ENCODE measurements at places on chromosomes 2 and 18.

- DNase-seq, result no peak
These were observed 101.7 kb upstream of the MSH2 start for GRCh38 chr2:47301277-47301618.

GRCh38 chr2:71511776-71512175, 58.4 kb downstream of the DYSF start:
- DNase-seq, result no peak

DNA sequence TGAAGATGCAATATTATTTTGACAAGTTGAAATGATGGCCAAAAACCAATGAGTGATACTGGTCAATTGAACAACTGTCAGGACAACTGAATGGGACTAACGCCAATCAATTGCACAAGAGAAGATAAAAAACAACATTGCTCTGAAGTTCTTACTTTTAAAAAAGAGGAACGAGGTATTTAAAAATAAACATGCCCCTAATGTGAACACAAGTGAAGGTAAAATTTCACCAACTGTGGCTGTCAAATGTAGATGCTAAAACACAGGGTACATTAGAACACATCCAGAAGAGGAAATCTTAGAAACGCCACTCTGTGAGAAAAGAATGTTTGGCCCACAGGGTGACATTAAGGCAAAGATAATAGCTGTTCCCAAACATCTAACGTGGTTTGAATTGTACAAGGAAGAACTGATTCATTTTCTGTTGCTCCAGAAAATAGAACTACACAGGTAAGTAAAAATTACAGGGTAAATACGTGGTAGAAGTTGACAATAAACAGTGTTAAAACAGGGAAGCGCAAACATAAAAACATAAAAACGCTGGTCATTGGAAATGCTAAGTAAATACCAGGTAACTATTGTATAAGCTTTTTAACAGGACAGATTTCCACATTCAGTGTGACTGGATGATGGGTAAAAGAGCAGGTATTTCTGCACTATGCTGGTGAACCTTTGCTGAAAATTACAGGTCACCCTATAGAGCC, 20.3 kb downstream of the LONRF2 start:
- no peak for DNase-seq

- no peak for DNase-seq
These were observed 133.0 kb downstream of the FSHR start for GRCh38 chr2:49021271-49021670.

DNA sequence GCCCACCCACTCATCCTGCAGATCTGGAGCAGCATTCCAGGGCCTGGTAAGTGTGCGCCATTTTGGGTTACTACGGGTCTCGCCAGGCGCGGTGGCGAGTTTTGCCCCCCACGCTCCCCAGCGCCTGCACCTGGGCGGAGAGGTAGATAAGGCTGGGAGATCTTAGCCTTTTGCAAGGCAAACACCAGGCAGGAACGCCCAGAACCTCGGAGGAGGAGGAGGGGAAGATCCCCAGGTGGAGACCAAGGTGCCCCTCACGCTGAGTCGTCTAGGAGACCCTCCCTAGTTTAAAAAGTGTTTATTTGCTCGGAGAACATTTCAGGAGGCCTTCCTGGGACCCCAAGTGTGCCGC, 365 bp upstream of the RAMP1 start:
- no peak for DNase-seq

- DNase-seq, result peak; percentile 12
These were observed 64.0 kb upstream of the ZEB2 start for GRCh38 chr2:144583741-144584453.

GRCh38 chr2:68605939-68606338, 37.4 kb upstream of the PROKR1 start:
- no peak for DNase-seq

DNA sequence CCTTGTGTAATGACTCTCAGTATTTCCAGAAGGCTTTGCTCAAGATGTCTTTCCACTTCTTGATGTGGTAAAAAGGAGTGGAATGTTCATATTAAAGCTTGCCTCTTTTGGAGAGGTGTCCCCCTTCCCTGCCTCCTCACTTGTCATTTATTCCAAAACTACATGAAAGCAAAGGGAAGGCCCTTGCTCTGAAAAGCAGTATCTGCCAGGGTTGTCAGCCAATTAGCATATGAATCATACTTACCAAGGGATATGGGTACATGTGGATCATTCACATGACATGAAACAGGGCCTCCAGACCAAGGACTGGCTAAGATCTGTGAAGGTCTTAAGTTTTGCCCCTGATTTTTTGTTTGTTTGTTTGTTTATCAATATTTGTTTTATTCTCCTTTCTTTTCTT, 31.3 kb downstream of the ANXA4 start:
- no peak for DNase-seq

- no peak for DNase-seq
These were observed 125.9 kb downstream of the MAIP1 start for GRCh38 chr2:200081236-200081635.

DNA sequence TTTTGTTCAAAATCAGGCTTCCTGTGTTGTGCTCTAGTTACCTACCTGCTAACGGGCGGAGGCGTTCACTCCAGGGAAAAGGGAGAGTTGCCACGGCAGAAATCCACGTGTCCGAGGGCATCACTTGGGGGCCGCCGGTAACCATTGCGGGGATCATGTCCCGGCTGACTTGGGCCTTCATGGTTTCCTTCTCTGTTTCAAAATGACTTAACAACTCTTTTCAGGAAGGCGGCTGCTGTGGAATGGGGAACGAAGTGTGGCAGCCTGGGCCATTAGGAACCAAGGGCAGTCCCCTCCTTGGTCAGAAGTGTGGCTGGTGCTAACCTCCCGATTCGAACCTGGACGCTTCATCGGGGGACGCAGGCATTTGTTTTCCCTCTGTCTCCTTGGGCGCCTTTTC, 56.8 kb downstream of the INPP5D start:
- no peak for DNase-seq

DNA sequence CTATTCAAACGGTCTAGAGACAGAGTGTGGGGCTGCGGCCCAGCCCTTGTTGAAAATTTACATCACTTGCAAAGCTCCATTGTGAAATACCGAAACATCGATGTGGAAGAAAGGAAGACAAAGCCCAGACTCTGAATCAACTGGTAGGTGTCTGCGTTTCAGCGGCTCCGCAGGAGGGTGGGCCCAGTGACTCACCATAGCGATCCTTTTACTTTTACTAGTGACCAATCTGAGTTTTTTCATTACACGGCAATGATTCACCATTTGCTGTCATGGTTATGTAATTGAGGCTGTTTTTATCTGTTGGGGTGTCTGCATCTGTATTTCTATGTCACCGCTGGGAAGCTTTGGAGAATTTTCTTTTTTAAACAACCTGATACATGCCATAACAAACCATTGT, 66.6 kb upstream of the ODC1 start:
- peak; percentile 95 for DNase-seq

GRCh38 chr2:123563515-123563914, 461.6 kb upstream of the CNTNAP5 start:
- DNase-seq, result peak; percentile 39

DNA sequence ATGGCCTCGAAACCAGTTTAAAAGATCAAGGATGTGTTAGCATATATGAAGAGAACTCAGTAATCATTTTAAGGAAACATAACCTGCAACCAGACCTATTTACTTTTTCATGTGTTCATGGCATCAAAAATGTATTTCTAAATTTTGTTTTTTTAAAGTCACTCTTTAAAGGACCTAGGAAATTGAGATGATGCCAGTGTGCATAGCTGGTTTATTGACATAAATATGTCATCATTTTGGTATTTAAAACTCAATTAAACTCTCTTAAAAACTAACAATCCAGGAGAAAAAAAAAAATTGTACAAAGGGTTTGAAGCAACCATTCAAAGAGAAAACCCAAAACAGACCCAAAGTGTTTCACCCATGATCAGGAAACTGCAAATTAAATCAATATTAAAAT, 198.9 kb upstream of the RND3 start:
- DNase-seq, result no peak

GRCh38 chr2:128684523-128684922, 365.9 kb upstream of the HS6ST1 start:
- DNase-seq, result no peak

- DNase-seq, result no peak
These were observed 49.9 kb downstream of the RTN4 start for GRCh38 chr2:55000341-55000740.

DNA sequence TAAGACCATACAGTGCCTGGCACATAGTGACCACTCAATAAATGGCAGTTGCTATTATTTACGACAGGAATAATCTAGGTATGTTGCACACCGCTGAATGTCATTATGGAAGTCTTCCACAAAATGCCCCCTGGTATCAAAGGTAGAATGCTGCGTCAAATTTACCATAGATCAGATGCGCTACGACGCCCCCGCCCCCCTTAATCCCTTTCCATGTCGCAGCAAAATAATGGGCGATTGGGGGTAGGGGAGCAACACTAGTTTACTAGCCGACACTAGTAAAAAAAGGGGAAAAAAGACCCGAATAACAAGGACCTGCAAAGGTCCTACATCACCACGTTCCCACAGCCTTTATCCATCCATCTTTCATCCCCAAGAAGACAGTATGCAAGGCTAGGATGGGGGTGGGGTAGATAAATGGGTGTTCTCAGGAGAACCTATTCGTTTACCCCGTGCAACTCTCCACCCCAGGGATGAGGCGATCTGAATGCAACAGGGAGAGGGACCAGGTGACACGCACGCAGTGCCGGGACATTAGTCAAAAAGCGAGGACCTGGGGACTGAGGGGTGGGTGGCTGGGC, 455 bp downstream of the PREPL start:
- DNase-seq, result no peak

- no peak for DNase-seq
These were observed 53.4 kb upstream of the ODC1 start for GRCh38 chr2:10501451-10501961.

DNA sequence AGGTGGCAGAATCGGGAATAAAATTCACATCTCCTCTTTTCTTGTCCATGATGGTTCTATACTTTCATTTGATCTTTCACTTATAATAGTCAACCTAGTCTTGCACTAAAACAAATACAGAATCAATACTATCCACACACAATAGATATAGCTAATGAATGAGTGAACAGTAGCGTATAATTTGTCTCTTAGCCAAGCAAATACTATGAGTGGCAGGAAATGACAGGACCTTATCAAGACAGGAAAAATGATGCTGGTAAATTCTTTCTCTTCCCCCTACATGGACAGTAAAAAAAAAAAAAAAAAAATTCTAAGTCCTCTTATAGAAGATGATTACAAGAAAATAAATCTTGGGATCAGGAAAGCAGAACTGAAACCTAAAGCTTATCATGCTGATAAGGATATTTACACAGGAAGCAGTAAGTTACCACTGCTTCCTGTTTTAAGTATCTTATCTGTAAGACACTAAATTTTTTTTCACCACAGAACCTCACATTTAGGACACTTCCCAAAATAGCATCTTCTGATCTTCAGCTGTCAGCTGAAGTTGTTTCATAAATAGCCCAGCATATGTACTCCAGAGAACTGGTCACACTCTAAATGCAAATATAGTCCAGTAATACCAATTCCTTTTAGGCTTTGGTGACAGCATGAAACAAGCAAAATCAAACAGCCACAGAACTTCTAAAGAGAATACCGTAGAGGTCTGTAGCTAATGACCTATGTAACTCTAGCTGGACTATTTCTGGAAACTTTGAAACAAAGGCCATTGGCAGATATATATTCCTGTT, 27.0 kb downstream of the IRS1 start:
- DNase-seq, result peak; percentile 20

DNA sequence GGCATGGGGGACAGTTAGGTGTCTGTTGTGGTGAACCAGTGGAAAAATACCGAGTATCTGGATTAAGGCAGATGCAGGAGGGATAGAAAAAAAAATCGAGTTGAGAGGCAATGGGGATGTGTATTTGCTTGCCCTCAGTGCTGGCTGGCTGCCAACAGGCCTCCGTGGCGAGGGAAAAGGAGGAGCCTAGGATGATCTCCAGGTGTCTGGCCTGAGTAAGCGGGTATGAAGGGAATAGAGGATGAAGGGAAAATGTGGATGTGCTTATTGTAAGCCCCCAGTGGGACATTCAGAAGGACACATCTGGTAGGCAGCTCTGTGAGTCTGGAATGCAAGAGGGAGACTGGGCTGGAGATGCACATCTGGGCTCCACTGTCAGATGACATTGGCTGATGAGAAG, 22.8 kb downstream of the KCNS3 start:
- peak; percentile 32 for DNase-seq

DNA sequence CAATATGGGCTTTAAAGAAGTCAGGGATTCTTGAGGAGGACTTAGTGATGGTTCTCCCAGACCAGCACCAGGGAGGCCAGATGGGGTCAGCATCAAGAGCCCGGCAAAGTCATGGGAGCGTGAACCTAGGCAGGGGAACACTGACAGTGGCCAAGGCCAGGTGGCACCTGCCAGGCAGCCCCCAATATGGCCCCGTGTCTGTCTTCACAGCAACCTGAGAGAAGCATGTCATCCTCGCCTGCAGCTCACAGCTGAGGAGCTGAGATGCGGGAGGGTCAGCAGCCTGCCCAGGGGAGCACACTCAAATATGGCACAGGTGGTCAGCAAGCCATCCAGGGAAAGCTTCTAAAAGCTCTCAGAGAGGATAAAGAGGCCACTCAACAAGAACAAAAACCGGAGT, 105.7 kb upstream of the GPC1 start:
- no peak for DNase-seq

DNA sequence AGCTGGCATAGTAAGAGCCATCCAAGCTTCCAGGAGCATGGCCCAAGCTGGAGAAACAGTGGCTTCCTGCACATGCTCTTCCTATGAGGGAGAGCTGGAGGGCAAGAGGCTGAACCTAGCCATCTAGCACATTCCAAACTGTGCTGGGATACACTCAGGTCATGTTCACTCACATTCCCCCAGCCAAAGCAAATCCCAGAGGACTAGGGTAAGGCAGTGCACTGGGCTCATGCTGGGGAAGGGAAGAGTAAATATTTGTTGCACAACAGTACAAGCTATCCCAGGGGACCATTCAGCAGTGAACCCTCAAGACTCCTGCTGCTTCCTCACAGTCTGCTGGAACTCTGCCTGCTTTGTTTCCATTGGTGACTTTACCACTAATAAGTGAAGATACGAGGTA, 20.7 kb upstream of the GYPC start:
- no peak for DNase-seq

- DNase-seq, result no peak
These were observed 27.8 kb downstream of the DNMT3A start for GRCh38 chr2:25313711-25314513.

DNA sequence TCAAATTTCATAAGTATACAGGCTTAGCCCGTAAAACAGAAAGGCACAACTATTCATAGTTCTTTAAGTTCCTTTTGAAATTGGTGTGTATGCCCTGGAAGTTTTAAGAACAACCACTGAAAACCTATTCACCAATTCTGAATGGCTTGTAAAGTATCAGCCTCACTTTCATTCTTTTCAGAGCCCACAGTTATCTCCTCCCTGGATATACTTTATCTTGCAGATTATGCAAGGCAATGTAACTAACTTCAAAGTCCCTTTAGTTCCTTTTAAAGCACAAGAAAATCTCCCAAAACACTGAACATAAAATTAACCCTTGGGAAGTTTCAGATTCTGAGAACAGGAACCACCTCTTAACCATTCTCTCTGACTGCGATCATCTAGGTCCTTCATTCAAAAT, 1.1 kb downstream of the STRN start:
- no peak for DNase-seq

- DNase-seq, result no peak
These were observed 71.6 kb downstream of the RRM2 start for GRCh38 chr2:10193851-10194820.

GRCh38 chr2:43131890-43132682, 94.3 kb downstream of the ZFP36L2 start:
- DNase-seq, result no peak

GRCh38 chr2:191895195-191895594, 48.3 kb upstream of the CAVIN2 start:
- DNase-seq, result no peak
